Right hindlimb (tissue), 1 donor: ENCODE measurements at places on chromosomes 1 and 21.

DNA sequence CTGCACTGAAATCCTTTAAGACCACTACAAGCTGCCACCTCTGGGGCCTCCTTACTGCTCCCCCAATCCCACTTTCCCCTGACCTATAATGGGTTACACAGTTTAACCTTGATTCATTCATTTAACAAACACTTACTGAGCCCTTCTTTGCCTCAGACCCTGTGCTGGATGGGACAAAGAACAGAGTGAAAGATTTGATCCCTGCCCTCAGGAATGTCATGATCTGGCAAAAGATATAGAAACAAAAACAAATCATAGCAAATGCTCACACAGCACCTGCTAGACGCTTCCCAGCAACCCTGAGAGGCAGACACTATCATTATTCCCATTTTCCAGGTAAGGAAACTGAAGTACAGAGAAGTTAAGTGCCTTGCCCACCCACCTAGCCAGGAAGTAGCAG lies 7.0 kb upstream of the AUNIP start:
- no peak for DNase-seq

- no peak for DNase-seq
These were observed 14.7 kb downstream of the XPR1 start for GRCh38 chr1:180646547-180646946.

- no peak for DNase-seq
These were observed 62.4 kb upstream of the VAV3 start for GRCh38 chr1:108027389-108027788.

DNA sequence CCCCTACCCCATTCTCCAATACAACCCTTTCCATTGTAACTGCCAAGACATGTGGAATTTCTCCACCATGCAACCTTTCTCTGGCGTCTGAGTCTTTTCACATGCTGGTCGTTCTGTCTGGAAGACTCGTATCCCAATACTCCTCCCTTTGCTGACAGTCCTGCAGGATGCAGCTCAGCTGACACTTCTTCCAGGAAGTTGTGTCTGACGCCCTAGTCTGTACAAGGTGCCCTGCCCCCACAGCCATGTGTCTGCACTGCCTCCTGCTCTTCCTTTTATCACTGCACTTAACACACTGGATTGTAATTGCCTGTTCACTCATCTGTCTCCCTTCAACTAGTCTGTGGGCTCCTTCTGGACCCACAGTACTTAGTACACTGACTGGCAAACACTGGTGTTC lies 188.0 kb downstream of the LMX1A start:
- no peak for DNase-seq

- no peak for DNase-seq
These were observed 1.5 kb downstream of the SLC30A2 start for GRCh38 chr1:26044414-26044813.

- DNase-seq, result no peak
These were observed 711.2 kb downstream of the MRPL39 start for GRCh38 chr21:24895885-24896734.

DNA sequence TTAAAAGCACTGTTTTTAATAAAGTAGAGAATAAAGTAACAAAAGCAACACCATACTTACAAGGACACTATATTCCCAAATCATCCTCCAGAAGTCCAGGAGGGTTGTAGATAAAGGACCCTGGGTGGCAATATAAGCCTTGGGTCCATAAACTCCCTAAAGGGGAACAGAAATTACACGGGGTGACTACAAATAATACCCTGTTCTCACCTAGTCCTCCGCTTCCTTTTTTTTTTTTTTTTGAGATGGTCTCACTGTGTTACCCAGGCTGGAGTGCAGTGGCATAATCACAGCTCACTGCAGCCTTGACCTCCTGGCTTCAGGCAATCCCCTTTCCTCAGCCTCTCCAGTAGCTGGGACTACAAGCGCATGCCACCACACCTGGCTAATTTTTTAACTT lies 13.1 kb downstream of the PTPN22 start:
- no peak for DNase-seq

- DNase-seq, result no peak
These were observed 39.0 kb downstream of the SLC44A3 start for GRCh38 chr1:94859174-94859573.

GRCh38 chr1:201660931-201661822 lies 122.2 kb downstream of the NAV1 start:
- no peak for DNase-seq

DNA sequence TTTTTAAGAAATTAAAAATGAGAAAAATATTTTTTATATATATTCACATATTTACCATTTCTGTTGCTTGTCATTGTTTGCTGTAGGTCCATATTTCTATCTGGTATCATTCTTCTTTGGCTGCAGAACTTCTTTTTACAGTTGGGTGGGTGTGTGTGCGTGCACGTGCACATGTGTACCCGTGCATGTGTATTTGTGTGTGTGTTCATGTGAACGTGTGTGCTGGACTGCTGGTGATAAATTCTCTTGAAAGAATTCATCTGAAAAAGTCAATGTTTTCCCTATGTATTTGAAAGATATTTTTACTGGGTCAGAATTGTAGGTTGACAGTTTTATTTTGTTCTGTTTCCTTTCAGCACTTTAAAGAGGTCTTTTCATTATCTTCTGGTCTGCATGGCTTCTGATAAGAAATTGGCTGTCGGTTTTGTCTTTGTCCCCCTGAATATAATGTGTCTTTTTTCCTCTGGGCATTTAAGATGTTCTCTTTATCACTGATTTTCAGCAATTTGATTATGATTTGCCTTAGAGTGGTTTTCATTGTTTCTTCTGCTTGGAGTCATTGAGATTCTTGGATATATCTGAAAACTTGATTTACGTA lies 34.5 kb upstream of the DPH5 start:
- DNase-seq, result no peak

- DNase-seq, result peak; percentile 7
These were observed 70.2 kb downstream of the TRIM11 start for GRCh38 chr1:228336308-228337030.

GRCh38 chr1:6325482-6325881 lies 64.6 kb upstream of the GPR153 start:
- DNase-seq, result no peak

DNA sequence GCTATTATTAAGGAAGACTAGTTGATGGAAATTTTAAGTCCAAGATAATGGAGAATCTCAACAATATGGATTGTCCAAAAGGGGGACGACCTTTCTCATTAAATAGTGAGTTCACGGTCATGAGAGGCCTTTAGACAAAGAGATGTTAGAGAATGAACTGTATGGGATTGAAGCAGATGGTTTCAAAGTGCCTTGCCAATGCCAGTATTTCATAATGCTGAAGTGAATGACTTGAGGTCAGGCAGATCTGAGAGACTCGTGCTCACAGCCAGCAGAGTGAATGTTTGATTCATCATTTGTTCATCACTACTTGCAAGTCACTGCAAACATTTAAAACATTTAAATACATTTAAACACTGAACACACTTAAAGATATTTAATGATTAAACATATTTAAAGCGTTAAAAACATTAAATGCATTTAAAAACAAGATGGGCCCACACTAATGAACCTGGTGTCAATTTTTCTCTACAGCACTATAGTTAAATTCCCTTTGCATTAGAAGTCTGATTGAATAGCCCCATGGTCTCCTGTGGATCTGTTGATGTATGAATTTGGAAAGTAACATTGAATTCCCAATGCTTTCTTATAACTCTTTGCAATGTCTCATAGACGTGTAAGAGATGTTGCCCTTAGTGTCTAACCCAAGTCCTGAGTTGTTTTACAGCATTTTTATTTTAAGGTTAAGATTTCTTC lies 80.7 kb downstream of the TGFB2 start:
- no peak for DNase-seq

GRCh38 chr1:189859385-189859977 lies 618.2 kb downstream of the BRINP3 start:
- DNase-seq, result no peak

GRCh38 chr1:238060061-238060460 lies 169.3 kb upstream of the ZP4 start:
- no peak for DNase-seq

GRCh38 chr21:44049182-44049581 lies 37.1 kb downstream of the TRAPPC10 start:
- DNase-seq, result no peak

DNA sequence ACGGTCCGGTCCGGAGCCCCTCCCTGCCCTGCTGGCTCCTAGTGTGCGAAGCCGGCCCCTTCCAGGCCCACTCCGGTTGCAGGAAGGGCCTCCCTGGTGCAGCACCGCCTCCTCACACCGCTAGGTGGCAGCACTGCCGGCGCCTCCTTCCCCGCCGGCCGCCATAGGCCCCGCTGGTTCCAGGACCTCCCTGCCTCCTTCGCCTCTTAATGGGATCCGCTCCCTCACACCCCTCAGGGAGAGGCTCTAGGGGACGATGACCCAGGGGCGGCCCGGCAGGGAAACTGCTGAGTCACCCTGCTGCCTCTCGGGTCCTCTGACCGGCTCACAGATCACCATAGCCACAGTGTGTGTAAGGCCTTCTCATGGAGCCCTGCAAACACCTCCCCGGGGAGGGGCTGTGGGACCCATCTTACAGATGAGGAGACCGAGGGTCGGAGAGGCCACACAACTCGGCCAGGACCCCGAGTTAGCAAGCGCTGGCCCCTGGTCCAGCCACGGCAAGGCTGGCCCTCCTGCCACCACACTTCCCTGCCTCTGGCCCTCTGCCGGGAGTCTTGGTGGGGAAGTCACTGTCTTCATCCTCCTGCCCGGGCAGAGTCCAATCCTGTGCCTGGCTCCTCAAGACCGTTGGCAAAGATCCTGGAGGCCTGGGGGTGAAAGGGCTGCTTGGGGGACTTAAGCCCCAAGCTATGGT lies 1.6 kb upstream of the AJAP1 start:
- DNase-seq, result peak; percentile 64

DNA sequence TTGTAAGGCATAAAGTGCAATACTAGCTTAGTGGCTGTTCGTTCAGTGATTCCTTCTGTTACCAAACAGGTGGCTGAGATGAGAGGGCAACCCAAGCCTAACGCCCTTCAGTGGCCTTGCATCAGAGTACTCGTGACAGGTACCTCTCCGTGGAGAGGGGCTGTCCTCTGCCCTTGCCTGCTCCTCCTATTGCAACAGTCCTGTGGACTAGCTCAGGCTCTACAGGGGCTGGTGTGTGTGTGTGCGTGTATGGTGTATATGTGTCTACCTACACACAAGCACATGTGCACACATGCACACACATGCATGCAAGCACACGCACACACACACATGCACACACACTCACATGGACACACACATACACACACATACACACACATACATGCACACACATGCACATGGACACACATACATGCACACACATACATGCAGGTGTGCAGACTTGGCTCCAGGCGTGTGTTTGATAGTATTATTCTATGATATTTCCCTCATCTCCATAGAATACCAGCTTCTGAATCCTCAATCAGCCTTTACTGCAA lies 15.1 kb downstream of the TFF3 start:
- DNase-seq, result no peak

DNA sequence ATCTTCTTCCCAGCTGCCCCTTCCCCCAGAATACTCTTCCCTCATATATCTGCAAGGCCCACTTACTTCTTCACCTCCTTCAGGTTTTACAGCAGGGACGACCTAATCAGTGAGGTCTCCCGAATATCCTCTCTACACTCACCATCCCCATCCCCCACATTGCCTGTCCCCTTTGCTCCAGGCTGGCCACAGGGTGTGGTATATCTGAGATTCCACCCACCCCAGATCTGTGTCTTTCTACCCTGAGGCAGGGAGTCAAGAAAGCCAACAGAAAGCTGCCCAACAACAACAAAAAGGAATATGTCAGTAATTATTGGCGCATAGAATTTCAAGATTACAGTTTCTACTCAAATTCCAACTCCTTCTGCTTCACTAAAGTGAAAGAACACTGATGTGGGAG lies 30.0 kb upstream of the OPRD1 start:
- DNase-seq, result no peak

GRCh38 chr21:42755766-42756579 lies 102.6 kb downstream of the PDE9A start:
- DNase-seq, result no peak

GRCh38 chr1:55337801-55338447 lies 122.8 kb upstream of the USP24 start:
- DNase-seq, result no peak

GRCh38 chr1:6328091-6328490 lies 65.5 kb downstream of the ACOT7 start:
- DNase-seq, result no peak

DNA sequence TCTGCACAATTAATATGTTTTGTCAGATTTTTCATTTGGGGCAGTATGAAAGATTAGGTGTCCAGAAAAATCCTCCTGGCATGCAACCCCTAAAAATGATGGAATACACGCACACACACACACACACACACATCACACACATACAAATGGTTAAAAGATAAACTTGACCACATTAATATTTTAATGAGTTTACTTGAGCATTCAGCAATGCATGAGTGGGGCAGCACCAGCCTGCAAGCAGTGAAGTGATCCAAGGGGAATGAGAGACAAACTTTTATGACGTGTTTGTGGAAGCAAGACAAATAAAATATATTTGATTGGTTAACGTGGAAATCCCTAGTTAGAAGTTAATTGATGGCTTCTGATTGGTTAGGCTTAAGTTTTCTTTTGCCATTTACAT lies 29.1 kb upstream of the SOAT1 start:
- DNase-seq, result no peak

DNA sequence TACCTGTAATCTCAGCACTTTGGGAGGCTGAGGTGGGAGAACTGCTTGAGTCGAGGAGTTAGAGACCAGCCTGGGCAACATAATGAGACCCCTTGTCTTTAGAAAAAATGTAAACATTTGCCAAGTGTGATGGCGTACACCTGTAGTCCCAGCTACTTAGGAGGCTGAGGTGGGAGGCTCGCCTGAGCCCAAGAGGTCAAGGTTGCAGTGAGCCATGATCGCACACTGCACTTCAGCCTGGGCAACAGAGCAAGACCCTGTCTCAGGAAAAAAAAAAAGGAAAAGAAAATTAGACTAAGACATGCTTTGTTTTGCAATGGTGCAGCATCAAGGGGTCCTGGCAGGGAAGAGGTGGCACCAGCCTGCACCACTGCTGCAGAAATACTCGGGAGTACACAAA lies 16.8 kb upstream of the GPR157 start:
- no peak for DNase-seq

DNA sequence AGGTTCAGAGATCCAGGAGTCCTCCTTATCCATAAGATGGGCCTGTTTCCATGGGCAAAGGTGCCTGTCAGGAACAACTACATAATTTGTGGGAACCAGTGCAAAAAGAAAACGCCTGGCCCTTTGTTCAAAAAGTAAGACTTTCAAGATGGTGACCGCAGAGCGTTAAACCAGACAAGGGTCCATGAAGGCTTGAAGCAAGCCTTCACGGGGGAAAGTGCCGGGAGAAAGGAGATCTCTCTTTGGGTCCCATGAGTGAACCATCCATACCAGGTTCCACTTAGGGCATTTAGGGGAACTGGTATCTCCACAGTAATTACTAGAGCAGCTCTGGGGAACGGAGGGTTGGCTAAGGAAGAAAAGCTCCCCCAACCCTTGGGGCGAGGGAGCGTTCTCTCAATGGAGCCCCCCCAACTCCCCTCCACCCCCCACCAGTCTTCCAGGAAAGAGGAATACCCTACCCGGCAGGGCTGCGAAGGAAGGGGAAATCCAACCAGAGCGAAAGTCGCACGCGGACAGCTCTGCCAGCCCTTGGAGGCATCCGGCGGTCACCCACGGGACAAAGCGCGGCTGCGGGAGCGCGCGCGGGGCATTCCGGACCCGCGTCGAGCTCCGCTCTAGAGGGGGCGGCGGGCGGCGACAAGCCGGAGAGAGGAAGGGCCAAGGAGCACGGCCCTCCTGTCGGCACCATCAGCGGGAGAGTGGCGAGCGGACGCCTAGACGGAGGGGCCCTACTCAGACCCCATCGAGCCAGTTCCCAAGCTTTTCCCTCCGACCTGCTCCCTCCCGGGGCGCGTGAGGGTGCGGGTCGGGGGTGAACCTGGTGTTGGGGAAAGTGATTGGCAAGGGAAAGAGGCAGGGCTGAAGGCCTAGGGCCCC lies 687 bp upstream of the RASSF5 start:
- no peak for DNase-seq

GRCh38 chr1:96487394-96487793 lies 234.2 kb upstream of the PTBP2 start:
- DNase-seq, result no peak
